ENCODE measurements at places on chromosomes 2 and 18.

DNA sequence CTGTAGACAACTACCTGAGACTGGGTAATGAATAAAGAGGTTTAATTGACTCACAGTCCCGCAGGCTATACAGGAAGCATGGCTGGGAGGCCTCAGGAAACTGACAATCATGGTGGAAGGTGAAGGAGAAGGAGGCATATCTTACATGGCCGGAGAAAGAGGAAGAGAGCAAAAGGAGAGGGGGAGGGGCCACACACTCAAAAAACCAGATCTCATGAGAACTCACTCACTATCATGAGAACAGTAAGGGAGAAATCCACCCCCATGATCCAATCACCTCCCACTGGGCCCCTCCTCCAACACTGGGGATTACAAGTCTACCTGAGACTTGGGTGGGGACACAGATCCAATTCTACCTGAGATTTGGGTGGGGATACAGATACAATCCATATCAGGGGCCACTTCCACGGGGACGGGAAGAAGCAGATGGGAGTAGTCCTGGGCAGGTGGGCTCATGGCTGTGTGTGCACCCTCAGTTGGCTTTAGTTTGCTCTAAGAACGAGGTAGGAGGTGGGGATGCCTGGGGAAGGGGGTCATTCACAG, 9.9 kb downstream of the MAB21L4 start:
- DNase-seq = no peak

DNA sequence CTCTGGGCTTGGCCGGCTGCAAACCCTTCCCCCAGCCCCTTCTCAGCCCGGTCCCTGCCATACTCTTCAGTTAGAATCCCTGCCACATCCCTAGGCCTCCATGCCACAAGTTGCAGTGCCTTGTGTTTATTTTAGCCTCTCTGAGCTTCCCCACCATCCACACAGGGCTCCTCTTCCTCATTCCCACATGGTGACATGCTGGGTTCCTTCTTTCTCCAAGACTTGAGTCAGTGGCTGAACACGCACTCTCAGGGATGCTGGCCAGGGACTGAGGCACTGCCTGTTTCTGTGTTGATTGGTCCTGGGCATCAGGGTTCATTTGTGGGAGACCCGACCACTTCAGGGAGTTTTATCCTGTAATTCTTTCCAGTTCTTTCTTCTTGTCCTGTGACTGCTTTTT, 56.3 kb downstream of the KCNS3 start:
- DNase-seq = no peak

- DNase-seq = no peak
Observed at GRCh38 chr2:147177071-147177857, 667.6 kb upstream of the ACVR2A start.

- DNase-seq = no peak
Observed at GRCh38 chr18:10320791-10321190, 133.6 kb upstream of the APCDD1 start.

DNA sequence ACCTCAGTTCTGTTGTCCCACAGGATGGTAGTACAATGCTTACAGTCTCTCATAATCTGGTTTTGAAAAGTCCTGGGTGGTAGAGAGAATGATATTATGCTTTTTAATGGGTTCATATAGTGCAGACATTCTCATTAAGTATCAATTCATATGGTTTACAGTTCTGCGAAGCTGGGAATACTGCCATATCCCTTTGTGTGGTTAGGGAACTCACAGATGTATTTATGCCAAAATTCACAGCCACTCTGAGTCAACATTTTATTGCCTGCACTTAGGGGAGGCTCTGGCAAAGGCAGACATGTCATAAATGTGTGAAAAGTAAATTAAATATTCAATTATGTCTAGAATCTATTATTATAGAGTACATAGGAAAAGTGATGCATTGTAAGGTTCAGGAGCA, 808.2 kb downstream of the SUCLG1 start:
- no peak for DNase-seq

GRCh38 chr2:166090908-166091307, 36.9 kb downstream of the SCN1A start:
- DNase-seq = no peak

GRCh38 chr2:20877960-20878359, 55.1 kb upstream of the LDAH start:
- no peak for DNase-seq
